ENCODE measurements at places on chromosomes 16 and 17.
A peak's percentile ranks its signal among the peaks of the same experiment; 100 is the strongest.

- no peak for DNase-seq
Observed at GRCh38 chr17:281365-281999, 71.1 kb downstream of the RPH3AL start.

DNA sequence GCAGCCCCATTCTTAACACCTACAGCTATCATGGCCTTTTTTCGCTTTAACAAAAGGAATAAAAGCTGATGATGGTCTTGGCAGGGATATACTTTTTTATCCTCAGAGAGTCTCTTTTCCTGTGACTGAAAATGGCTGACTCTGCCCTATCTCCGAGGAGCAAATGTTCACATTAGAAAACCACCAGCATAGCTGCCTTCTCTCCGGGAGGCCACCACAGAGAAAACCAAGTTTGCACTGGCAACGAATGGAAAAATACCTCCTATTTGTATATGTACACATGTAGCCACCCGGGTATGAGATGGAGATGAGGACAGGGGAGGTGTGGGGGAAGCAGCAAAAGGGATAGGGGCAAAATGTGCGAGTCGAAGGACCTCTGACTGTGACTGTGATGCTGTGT is 88.2 kb downstream of the STX8 start:
- no peak for DNase-seq

GRCh38 chr16:21994856-21995465 is 6.0 kb downstream of the PDZD9 start:
- DNase-seq = no peak

DNA sequence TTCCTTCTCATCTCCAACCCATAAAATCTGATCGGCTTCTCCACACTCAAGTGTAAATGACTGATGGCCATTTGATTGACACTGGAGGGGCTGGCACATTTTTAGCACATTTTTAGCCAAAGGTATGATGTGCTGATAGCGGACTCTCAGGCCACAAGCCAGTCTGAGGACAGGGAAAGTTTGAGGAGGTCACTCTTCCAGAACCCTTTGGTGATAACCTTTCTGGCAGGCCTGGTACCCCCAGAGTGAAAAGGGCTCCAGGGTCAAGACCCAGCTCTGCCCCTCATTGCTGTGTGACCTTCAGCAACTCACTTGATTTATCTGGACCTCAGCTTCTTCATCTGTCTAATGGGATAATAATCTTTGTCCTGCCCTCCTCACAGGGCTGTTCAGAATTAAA is 1.7 kb upstream of the NLRC5 start:
- no peak for DNase-seq

DNA sequence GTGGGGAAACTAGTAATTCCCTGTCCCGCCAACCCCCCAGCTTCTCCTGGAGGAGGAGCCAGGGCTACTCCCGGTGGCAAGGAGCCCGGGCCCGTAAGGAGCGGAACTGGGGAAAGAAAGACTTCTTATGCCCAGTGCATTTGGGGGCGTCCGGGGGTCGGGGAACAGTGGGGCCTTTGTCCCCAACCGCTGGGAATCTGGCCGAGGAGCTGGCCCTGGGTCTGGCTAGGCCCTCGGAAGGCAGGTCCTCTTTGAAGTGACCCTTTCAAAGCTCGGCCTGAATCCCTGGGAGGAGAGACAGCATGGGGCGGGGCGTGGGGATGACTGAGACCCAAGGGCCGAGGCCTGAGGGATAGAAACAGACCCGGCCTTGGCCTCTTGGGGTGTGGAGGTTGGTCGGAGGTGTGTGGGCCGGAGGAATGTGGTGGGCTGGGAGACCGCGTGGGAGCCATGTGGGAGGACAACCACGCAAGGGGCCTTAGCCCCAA is 6.0 kb downstream of the ARHGAP23 start:
- DNase-seq = no peak

GRCh38 chr17:55575058-55575636 is 63.9 kb upstream of the SMIM36 start:
- DNase-seq = no peak

GRCh38 chr17:43998552-43998951 is 5.9 kb upstream of the NAGS start:
- DNase-seq = no peak

GRCh38 chr17:8781776-8782175 is 17.4 kb downstream of the MFSD6L start:
- no peak for DNase-seq

DNA sequence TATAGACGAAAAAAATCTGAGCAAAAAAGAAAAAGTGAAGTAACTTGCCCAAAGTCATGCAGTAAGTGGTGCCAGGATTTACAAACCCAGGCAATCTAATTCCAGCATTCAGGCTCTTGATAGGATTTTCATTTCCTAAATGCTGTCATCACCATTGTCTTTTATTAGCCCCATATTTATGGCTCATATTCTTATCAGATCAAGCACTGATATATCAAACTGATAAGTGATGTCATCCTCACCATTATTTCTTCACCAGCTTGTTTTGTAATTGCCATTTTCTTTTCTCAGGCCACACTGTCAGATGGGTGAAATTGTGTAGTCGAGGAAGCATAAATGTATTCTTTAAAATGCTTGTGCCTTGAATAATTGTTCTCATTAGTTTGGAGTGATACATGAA is 1.3 kb downstream of the RAD51C start:
- DNase-seq = no peak

DNA sequence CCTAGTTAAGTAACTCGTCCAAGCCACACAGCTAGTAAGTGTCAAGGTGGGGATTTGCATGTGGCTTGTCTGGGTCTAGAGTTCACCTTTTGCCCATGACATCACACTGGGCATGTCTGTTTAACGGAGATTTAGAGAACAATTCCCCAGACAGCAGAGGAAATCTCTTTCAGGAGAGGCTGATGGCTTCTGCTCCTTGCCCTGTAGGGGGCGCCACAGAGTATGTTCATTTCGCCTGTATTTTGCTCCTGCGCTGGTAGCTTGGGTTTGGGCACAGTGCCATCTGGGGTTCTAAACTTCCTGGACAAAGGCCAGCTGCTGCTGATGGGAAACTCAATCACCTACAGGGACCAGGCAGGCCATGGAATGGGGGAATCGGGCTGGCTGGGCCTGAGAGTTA is 20.4 kb downstream of the OTOA start:
- peak; percentile 27 for DNase-seq

GRCh38 chr16:85419503-85420408 is 193.4 kb upstream of the GSE1 start:
- no peak for DNase-seq

DNA sequence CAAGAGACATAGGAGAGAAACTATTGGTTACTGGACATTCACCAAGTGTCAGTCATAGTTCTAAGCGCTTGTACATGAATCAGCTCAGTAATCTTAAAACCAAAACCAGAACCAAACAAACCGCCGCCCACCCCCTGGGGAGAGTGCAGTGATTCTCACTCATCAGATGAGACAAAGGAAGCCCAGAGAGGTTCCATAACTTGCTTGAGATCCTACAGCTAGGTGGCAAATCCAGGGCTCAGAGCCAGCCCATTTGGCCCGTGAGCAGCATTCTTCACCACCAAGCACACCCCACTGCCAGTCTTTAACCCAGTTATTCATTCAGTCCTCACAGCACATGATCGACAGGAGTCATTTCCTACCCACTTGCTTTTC is 37.2 kb upstream of the RGS9 start:
- peak; percentile 85 for DNase-seq

DNA sequence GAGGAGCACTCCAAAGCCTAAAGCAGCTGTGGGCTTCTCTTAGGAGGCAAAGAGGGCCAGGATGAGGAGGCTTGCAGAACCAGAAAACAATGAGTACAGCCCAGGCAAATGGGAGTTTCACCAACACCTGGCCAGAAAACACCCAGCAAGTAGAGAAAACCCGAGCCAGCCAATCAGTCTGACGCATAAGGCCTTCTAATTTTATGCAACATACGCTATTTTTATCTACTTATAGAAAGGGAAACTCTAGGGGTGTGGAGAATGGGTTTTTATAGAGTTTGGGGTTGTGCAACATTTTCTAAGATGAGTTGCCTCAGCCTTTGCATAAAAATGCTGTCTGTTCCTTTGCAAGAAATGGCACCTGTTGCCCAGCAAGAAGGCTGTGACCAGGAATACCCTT is 529.0 kb upstream of the CDH5 start:
- no peak for DNase-seq

DNA sequence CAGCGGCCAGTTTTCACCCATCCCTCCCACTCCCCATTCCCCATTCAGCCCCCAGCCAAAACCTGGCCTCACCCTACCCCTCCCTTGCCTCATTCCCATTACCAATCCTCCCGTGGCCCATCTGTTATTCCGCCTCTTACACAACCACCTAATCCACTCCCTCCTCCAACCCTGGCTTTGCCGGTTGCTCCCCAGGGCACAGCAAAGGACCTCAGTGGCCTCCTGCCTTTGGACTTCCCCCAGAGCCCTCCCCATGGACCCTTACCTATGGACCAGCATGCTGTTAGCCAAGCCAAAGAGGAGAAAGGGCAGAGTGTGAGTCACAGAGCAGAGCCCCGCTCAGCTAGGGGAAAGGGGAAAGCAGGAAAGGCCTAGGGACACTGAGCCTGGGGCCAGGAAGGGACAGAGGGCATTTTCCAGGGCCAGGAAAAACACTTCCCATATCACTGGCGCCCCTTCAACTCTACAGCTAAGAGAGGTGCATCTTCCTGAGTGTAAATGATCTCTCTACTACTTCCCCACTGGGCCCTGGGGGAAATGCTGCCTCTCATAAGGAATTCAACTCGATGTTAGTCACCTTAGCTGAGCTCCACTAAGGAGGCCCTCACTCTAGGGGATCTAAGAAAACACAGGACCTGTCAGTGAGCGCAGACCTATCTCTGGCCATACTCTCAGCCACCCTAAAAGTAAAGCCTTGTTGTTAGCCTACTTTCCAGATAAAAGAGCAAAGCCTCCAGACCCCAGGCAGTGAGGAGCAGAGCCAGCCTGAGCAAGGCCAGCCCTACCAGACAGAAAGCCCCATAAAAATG is 10.6 kb downstream of the PEMT start:
- DNase-seq = no peak

DNA sequence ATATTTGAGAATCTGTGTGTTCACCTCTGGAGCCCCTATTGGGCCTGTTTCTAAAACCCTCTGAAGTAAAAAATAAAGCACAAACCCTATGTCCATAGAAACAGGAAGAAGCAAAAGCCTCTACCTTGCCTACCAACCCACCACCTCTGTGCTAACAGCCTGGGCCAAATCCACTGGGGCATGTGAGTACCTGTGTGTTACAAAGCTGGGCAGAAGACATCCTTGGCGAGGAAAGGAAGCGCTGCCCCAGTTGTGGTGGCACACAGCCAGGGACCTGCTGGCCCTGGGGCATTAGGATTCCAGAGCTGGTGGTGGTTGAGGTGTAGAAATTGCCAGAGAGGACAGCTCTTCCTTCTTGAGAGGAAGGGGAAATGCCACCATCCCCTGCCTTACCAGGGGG is 30.0 kb downstream of the MYO18A start:
- DNase-seq = no peak

GRCh38 chr16:27712251-27712711 is 162.3 kb downstream of the KATNIP start:
- DNase-seq = no peak

GRCh38 chr17:9843152-9844010 is 17.7 kb downstream of the GLP2R start:
- no peak for DNase-seq

DNA sequence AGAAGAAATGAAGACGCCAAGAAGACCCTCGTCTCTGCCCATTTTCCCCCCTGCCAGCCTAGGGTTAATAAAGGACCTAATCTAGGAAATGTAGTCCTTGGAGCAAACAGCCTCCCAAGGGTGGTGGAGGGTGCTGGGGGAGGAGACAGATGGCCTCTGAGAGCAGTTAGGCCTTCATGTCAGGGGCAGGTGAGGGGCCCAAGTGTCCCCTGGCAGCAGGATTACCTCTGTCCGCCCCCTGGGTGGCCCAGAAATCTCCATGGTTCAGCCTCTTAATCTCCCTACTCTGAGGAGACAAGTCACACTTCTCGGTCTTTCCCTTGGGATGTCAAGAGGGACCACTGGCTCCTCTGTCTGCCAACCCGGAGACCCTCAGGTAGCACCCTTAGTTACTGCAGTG is 365.4 kb upstream of the TNRC6C start:
- no peak for DNase-seq

DNA sequence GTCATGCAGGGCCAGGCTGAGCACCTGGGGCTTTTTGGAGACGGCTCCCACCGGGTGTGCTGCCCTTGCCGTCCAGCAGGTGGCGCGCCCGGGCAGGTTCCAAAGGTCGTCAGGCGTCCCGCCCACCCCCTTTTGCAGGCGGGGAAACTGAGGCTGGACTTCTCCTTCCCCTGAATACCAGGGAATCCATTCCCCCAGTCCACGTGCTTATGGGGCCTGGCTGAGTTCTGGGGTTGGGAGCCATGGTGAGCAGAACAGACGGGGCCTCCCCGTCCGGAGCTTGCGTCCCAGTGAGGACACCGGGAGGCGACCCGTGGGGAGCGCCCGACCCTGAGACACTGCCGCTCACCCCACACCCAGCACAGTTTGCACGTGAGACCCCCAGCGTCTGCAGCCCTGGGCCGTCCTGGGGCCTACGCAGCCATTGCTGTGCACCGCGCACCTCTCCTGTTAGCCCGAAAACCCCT is 51.8 kb upstream of the JPH3 start:
- peak; percentile 61 for DNase-seq

DNA sequence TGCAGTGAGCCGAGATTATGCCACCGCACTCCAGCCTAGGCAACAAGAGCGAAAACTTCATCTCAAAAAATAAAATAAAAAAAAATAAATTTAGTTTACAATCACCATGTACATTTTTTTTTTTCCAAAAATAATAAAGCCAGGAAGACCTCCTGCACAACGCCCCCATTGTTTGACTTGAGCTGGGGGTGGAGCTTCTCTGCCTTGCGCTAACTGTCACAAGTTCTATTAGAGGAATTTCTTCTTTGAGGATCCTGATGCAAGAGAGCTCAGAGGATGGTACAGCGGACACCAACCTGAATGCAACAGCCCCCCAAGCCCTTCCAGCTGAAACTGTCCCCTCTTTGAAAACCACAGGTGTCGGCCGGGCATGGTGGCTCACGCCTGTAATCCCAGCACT is 24.9 kb upstream of the CBX4 start:
- no peak for DNase-seq

DNA sequence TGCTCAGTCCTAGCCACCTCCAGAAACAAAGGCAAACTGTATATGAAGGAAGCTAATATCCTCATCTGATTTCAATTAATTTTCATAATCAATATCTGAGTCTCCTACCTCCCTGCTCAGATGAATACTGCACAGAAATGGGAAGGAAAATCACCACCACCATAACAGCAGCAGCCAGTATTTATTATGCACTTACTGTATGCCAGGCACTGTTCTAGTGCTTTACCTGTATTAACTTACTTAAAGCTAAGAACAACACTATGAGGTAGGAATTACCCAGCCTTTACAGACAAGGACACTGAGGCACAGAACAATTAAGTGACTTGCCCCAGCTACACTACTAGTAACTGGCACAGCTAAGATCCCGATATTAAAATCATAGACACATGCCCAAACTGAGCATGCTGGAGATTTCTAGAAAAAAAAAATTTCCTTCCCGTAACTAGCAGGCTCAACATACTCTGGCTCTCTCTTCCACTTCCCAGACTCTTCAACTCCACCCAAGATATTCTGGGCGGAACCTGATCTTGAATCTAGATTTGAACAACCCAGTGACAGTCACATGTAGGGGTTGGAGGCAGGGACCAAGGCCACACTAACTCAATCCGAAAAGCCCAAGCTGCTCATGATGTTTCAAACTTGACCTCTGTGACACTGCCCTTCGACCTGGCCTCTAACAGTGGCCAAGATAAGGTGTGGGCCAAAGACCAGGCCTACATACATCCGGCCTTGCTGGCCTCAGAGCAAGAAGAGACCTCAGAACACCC is 3.9 kb downstream of the TRIM25 start:
- no peak for DNase-seq
